ENCODE measurements at places on chromosomes 13 and 19. TPM values are rescaled to one million over a fixed set of nuclear protein-coding genes. Genes with fewer than 3 reads are reported as not detected.

IGLON5 gene
- not detected for total RNA-seq

IL4I1 gene
- not detected for total RNA-seq

AZU1 gene
- total RNA-seq: not detected

NCR1 gene
- 2.7 TPM for total RNA-seq

ZNF580 gene
- 30.9 TPM for total RNA-seq

C13orf46 gene
- total RNA-seq: not detected

SH2D3A gene
- total RNA-seq: 21.9 TPM

ZNF709 gene
- total RNA-seq: 3.7 TPM
